Stimulated activated CD4-positive, alpha-beta T cell treated with anti-CD3 and anti-CD28 coated beads, Interleukin-12 subunit alpha, Interleukin-12 subunit beta, amount 100 ng/mL, for 24 hours (primary cell): ENCODE measurements at places on chromosomes 2 and 18.

DNA sequence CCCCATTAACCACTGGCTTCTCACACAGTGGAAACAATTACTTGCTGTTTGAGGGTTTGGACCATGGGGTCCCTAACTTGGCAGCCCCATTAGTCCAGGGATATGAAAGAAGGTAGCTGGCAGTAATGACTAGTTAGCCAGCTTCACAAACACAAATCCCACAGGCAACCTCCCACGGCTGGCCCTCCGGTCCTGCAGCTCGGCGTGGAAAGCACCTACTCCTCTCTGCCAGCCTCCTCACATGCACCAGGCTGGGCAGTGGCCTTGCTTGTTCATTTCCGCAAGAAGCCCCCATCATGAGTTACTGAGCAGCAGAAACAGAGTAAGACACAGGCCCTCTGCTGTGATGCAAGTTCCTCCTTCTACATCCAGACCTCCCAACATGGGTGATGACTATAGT lies 13.7 kb downstream of the C1QL2 start:
- no peak for DNase-seq

- DNase-seq, result no peak
Observed at GRCh38 chr2:94956797-94957391, 68.6 kb upstream of the MAL start.

- no peak for DNase-seq
Observed at GRCh38 chr2:197904446-197904845, 100.1 kb downstream of the PLCL1 start.

- no peak for DNase-seq
Observed at GRCh38 chr2:196076778-196077568, 8.3 kb upstream of the DNAH7 start.

GRCh38 chr2:105796791-105797190 lies 52.1 kb downstream of the NCK2 start:
- no peak for DNase-seq

DNA sequence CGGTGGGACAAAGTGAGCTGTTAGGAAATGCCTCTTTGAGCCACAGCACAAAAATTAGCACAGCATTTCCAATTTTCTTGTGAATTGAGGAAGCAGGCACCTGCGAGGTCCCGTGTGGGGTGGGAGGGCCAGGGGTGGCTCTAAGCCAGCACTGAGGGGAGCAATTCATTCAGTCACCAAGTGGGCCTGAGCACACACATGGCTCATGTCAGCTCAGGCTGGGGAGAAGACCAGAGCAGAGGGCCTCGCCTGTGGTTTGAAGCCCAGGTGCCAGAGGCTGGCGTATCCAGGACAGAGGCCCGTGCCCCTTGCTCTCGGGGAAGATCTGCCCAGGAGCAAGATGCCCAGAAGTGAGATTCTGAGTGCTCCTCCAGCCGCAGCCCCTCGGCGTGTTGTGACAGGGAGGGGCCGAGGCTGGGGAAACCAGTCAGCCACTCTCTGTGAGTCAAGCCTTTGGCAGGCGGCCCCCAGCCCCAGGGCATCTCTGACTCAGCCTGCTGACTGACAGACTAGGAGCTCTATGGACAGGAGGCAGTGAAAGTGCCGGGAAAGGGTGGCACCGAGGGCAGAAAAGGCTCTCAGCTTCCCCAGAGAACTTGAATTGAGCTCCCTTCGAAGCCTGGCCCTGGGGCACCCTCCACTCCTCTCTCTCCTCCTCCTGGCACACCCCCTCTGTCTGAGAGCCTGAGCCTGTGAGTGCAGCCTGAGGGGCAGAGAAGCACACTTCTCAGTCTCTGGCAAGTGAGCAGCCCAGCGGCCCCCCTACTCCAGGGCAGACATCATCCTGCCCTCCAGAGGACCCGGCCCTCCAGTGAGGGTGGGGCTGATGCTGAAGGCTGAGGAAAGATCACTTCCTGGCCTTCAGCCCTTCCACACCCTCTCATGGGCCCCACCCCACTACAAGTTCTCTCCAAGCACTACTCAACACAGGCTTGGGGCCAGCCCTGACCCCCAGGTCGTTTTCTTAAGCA lies 32.3 kb downstream of the CYP26B1 start:
- DNase-seq, result no peak

GRCh38 chr2:4915357-4915756 lies 776.8 kb upstream of the SOX11 start:
- DNase-seq, result no peak

- DNase-seq, result no peak
Observed at GRCh38 chr18:22115573-22115972, 53.8 kb upstream of the GATA6 start.

- no peak for DNase-seq
Observed at GRCh38 chr2:190511104-190511503, 23.4 kb downstream of the NEMP2 start.

DNA sequence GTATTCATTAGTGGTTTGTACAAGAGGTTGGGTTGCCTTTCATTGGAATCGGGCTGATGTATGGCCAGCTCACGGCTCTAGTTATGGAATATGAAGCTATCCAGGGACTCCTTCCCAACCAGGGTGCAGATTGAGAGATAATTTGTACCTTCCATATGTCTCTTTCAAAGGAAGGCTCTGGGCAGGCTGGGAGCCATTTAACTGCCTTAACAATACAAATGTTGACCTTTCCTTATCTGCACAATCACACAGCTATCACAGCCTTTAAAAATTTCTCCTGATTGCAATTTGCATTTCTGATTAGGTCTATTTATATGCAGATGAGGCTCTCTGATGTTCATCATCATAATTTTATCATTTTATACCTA lies 58.7 kb downstream of the MYO3B start:
- no peak for DNase-seq

DNA sequence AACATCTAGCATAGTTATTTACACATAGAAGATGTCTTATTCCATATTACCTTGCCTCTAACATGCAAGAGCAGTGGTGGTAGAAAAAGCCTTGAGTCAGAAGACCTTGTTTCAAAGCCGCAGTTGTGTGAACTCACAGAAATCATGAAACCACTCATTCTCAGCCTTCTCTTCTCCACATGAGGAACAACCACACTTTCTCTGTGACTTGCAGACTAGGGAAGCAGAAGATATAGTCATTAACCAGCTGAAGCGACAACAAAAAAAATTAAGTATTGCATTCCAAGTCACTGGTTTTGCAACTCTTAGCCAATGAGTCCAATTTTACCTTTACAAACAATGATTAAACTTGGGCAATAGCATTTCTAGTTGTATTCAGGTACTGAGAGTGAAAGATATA lies 19.0 kb downstream of the TWSG1 start:
- no peak for DNase-seq

- no peak for DNase-seq
Observed at GRCh38 chr2:66080127-66080526, 354.8 kb upstream of the MEIS1 start.

DNA sequence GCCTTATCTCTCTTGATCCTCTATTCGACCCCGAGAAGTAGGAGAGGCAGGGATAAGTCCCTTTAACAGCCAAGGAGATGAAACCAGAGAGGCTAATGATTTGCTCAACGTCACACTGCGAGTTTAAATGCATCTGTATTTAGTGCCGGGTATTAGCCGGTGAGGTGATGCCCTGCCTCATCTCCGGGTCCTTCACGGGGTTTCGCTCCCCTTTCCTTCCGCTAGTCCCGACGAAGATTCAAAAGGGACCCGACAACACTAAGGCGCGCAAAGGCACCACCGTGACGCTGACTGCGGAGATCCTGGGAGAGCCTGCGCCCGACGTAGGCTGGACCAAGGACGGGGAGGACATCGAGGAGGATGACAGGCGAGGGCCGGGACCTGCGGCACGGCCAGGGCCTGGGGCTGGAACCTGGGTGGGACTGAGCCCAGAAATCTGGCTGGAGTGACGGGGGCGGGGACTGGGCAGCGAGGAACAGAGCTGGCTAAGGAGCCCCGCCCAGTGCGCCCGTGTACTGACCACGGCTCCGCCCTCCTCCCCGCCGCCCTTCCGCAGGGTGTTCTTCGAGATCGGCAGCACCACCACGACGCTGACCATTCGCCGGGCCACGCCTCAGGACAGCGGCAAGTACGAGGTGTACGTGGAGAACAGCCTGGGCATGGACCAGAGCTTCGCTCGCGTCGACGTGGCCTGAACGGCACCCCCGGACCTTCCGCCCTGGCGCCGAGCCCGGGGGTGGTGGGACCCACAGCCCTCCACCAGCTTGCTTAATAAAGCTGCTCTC lies 1.0 kb upstream of the GMPPA start:
- no peak for DNase-seq

- DNase-seq, result no peak
Observed at GRCh38 chr2:158733430-158733755, 61.7 kb upstream of the DAPL1 start.

GRCh38 chr2:171018522-171018921 lies 89.5 kb downstream of the GORASP2 start:
- DNase-seq, result no peak

DNA sequence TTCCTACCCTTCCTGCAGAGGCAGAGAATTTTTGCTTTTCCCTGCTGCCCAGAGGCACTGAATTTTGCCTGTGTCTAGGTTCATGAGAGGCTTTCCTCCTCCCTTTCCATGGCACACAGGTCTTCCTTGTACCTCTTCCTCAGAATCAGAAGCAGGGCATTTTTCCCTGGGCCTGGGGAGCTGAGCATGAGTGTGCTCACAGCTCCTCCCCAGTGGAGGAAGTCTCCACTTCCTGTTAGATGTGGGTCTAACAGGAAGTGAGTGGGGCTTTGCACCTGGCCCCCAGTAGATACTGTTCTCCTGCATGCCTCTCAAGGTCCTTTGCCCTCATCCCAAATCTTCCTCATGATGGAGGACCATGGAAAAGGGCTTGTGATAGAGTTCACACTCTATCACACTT lies 297.2 kb upstream of the FIGN start:
- DNase-seq, result no peak

DNA sequence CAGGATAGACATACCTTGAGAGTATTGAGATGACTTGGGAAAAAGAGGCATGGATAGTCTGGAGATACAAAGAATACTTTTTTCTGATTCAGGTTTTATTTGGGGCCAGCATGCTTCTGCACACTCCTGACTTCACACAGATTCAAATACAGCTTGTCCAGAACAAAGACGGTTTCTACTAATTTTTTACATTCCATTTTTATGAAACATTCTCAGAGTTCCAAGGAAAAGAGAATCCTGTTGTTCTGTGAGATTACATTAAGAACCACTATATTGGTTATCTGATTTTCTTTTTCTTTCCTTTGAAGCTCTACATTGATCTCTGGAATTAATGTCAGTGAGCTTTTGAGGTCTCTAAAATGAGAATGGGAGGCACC lies 41.0 kb downstream of the PTPRM start:
- no peak for DNase-seq

- no peak for DNase-seq
Observed at GRCh38 chr2:220162320-220162719, 534.9 kb downstream of the SLC4A3 start.

DNA sequence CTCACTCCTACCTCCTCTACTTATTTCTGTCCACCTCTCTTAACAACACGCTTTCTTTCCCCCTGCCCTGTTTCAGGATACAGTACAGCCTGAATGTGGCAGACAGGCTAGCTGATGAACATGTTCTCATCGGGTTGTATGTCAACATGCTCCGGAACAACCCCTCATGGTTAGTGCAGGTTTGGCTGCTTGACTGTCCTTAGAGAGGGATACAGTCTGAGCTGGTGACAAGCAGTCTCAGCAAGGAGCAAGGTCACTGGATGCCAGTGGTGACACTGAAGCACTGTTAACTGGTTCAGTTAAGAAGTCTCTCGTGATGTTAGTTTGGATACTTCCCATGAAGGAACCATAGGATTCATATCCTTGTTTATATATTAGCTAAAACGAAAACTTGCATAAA lies 128.6 kb downstream of the DTNA start:
- DNase-seq, result no peak

- no peak for DNase-seq
Observed at GRCh38 chr2:113963965-113964364, 74.1 kb downstream of the ACTR3 start.

- no peak for DNase-seq
Observed at GRCh38 chr2:19321946-19322345, 36.5 kb downstream of the OSR1 start.

DNA sequence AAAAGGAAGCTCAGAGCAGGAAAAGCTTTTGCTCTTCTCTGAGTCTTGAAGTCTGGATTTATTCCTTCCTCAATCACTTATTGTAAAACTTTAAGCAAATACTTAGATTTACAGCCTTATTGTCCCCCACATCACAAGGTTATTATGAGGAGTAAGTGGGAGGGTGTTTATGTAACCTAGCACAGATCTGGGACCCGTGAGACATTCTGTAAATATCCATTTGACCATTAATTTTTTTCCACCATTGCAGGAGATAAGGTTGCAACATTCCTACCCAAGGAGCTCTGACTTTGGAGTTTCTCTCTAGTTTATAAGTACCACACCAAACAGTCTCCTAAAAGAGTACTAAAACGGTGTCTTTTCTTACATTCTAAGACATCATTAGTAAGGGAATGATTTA lies 52.1 kb upstream of the CTIF start:
- DNase-seq, result no peak

GRCh38 chr2:217459680-217460405 lies 543.0 kb downstream of the TNS1 start:
- DNase-seq, result no peak

DNA sequence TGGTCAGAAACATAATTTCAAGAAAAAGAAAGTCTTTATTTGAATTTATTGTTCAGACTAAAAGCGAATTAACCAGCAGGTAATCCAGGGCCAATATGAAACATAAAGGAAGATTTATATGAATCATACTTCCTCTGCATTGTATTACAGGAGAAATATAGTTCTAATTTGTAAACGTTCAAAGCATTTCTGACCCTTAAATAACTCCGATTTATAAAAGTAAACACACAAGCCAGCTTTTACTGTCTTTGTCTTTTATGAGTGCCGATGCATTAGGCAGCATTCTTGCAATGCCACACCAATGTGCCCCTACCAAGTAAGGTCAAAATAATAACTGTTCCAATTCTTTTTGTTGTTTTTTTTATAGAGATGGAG lies 118.8 kb upstream of the RBBP8 start:
- no peak for DNase-seq

DNA sequence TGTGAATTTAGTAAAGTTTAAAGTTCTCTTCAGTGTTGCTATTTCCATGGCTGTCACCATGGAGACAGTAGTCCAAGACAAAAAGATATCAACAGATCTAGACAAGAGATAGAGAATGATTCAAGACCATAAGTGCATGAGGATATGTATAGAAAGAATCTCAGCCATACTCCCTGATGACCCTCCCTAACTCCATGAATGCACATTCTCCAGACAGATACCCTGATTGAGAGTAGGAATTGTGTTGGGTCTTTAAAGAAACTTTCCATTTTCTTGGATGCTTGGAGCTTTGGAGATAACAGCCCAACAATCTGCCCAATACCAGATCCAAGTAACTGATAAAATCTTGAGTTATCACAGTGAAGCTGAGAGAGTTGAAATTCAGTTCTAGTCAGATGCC lies 1601.2 kb upstream of the CELF4 start:
- DNase-seq, result no peak

GRCh38 chr2:142100970-142101369 lies 29.8 kb downstream of the LRP1B start:
- DNase-seq, result no peak

GRCh38 chr2:110854355-110855081 lies 122.1 kb downstream of the ACOXL start:
- DNase-seq, result no peak
